ENCODE measurements at places on chromosomes 6 and 20. TPM values are rescaled to one million over a fixed set of nuclear protein-coding genes. Genes with fewer than 3 reads are reported as not detected.

DNA sequence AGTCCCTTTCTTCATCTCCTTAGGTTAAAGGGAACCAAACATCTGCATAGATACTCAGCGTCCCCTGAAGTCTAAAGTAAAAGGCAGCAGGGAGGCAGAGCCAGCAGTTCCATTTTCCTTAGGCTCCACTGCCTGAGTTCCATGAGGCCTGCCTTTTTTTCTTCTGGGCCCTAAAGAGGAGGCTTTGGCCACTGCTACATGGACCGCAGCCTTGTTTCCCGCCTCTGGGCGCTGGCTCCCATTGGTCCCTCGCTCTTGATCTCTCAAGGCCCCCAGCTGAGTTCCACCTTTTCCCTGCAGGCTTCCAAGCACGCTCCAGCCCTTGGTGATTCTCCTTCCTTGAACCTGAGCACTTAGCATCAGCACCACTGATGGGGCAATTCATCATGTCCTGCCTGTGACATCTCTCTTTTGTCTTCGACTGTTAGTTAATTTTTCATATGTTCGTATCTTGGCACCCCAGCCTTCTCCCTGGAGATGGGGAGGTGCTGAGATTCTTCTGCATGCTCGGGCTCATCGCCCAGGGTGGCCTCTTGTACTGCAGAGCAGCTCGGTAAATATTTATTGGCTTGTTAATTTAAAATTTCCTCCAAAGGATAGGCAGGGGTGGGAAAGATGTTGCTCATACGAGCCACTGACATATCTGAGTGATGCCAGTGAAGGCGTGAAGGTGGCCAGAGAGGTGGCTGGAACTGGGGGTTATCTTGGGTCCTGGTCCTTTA lies 3.4 kb downstream of the MLN start:
- DNase-seq: no peak

DNA sequence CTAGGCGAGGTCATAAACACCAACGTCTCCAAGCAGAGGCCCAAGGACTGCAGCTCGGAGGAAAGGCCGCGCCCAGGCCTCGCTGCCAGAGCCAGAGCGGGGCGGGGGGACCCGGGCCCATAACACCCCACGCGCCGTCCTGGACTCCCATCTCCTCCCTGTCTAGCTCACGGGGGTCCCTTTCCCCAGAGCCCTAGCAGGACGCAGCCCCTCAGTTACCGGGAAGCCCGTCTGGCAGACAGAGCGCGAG lies 44.9 kb downstream of the MDFI start:
- no peak for DNase-seq

DNA sequence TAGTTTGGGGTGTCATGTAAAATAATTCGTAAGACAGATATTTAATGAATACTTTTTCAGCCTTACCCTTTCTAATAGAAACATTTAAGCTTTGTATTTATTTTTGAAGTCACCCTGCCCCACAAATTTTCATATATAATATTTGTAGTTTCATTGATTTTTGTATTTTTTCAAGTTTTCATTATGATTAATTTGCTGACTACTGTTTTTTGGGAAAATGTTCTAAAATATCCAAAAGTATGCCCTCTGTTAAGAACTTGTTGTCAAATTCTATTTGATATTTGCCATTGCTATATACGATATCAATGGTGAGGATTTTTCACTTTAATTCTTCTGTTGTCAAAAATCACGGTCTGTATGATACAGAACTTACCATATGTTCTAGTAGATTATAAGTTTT lies 793.9 kb upstream of the CITED2 start:
- no peak for DNase-seq

GRCh38 chr6:157269261-157269794 lies 54.0 kb downstream of the TMEM242 start:
- peak; percentile 56 for DNase-seq

DNA sequence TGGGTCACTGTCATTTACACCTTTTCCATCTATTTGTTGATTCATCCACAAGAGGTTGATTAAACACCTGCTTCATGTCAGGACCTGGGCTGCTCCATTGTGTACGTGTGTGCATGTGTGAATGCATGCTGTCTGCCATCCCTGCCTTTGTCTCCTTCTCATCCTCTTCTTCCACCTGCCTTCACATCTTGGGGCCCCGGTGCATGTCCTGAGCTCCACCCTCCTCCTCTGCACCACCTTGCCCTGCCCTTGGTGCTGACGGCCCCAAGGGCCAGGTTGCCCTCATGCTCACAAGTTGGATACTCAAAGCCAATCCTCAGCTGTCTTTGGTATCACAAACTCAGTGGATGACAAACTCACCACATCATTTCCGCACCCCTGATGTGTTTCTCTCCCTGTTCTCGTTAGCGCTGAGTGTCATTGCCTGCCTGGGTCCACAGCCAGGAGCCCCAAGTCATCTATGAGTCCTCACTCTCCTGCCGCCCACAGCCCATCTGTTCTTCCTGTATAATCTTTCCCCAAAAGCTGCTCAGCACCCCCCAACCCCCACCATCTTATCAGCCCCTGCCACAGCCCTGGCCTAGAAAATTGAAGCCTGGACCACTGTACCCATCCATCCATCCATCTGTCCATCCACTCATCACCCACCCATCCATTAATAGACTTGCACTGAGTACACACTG lies 85.0 kb downstream of the SRC start:
- no peak for DNase-seq

DNA sequence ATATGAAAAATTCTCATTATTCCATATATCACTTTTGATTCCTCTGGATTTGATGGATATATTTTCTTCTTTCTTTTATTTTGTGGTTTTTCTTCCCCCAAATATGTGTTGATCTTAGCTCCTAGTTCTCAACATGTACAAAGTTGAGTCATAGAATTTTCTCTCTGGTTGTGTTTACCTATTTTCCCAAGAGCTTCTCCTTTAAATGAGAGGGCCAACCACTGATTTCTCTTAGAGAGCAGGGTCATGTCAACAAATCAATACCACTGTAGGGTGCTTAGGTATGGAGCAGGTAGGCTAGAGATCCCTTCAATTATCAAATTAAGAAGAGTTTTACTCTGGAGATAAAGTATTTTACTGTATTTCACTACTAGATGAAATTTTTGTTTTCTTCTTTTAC lies 145.7 kb downstream of the BMP5 start:
- no peak for DNase-seq

DNA sequence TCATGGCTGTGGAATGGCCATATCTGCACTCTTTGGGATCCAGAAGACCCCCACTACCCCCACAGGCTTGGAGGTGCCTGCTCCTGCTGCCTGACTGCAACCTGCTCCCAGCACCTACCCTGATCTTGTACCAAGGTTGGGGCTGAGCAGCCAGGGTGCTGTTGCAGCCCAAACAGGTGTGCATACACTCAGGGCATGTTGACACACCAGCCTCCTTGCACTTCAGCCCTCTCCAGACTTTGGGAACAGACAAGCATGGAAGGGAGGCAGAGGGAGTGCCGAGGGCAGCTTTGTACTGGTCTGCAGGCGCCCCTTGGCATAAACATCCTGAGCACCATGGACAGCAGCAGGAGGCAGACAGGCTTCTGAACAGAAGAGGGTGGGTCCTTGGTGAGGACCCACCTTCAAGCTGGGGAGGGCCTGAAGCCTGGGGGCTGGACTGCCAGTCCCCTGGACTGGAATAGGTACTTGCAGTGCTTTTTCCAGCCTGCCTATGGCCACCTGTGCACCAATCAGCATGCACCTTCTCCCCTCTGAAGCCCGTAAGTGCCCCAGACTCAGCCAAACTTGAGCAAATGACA lies 1675.8 kb downstream of the HACE1 start:
- DNase-seq: peak; percentile 4

The TSBP1 gene
- not detected for total RNA-seq

- DNase-seq: no peak
Observed at GRCh38 chr6:166167801-166168615, at the start of gene TBXT. TSS of gene TBXT (minus strand) at chr6:166167851. CDS start at chr6:166167591, 260 bp downstream.

GRCh38 chr6:169140986-169141495 lies 112.6 kb downstream of the THBS2 start:
- DNase-seq: no peak

The SLC17A3 gene
- total RNA-seq: not detected

The ADGRF4 gene
- 0.28 TPM for total RNA-seq

DNA sequence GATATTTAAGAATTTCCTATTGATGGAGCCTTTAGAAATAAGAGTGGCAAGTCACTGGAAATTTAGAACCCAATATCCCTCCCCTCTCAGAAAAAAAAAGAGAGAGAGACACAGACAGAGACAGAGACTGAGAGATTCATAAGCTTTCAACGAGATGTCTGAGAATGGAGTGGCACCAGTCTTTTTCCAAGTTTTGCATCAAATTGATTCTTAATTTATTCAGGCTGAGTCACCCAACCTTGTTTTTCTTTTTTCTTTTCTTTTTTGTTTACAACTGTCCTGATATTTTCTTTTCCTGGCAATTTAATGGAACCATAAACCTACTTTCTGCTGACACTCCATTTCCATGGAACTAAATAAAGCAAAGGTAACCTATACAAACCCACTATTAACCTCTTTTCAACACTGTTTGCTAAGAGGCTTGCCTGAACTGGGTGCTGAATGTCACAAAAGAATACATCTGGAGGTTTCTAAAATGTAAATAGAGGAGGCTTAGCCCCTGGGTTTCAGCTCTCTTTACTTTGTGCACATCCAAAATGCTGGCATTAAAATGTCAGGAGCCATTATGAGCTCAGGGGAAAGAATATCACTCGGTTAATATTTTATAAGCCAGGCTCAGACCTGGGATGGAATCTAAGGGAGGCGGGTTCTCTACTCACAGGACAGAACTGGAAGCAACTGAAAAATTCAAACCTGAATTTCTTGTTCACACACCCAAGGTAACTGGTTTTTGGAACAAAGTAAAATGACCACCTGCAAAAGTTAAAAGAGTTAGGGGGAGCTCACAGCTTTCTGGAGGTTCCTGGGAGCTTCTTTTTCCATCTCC lies 100.8 kb downstream of the BFSP1 start:
- DNase-seq: no peak

GRCh38 chr6:169370054-169370453 lies 116.4 kb upstream of the THBS2 start:
- no peak for DNase-seq

GRCh38 chr6:14865531-14866100 lies 380.3 kb upstream of the JARID2 start:
- DNase-seq: peak; percentile 51

The LY6G6D gene
- total RNA-seq: not detected

GRCh38 chr6:166488076-166488685 lies 98.3 kb downstream of the RAMACL start:
- DNase-seq: peak; percentile 83

DNA sequence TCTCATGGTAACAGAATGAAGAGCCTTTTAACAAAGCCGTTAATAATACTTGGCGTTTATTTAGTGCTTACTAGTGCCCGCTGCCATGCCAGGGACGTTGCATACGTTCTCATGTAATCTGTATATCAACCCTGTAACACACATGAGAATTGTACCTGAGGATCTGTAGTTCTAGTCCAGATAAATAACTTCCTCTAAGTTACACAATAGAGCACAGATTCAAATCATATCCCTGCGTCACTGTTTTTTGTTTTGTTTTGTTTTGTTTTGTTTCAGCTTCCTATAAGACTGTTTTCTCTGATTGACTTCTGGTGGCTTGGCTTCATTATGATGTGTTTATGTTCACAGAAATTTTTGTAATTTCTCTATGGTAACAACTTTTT lies 553 bp downstream of the ZSCAN16 start:
- no peak for DNase-seq

The NUP43 gene
- total RNA-seq: 30.2 TPM

DNA sequence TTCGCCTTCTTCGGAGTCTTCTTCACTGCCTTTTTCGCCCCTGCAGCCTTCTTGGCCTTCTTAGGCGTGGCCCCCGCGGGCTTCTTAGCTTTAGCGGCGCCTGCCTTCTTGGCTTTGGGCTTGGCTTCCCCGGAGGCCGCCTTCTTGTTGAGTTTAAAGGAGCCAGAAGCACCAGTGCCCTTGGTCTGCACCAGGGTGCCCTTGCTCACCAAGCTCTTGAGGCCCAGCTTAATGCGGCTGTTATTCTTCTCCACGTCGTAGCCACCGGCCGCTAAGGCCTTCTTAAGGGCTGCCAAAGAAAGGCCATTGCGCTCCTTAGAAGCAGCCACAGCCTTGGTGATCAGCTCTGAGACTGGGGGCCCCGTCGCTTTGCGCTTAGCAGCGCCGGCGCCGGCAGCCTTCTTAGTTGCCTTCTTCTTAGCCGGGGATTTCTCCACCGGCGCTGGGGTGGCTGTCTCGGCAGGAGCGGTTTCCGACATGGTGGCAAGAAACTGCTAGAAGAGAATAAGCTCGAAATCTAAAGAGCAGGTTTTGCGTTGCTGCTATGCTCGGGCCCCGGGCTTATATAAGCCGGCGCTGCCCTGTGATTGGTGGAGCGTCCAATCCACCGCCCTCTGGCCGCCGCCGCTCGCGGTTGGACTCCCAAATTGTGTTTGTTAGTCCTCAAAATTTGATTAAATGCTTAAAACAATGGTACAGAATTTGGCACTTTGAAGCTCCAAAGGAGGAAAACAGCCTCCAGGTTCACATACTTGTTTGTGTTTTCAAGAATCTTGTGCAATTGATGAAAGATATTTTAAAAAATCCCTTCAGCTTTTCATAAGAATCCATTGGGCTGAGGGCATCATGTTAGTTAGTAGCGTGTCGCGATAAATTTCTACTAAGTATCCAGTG lies 44.9 kb downstream of the OR2B2 start:
- peak; percentile 94 for DNase-seq

- no peak for DNase-seq
Observed at GRCh38 chr6:42210551-42210950, 7.1 kb downstream of the MRPS10 start.

DNA sequence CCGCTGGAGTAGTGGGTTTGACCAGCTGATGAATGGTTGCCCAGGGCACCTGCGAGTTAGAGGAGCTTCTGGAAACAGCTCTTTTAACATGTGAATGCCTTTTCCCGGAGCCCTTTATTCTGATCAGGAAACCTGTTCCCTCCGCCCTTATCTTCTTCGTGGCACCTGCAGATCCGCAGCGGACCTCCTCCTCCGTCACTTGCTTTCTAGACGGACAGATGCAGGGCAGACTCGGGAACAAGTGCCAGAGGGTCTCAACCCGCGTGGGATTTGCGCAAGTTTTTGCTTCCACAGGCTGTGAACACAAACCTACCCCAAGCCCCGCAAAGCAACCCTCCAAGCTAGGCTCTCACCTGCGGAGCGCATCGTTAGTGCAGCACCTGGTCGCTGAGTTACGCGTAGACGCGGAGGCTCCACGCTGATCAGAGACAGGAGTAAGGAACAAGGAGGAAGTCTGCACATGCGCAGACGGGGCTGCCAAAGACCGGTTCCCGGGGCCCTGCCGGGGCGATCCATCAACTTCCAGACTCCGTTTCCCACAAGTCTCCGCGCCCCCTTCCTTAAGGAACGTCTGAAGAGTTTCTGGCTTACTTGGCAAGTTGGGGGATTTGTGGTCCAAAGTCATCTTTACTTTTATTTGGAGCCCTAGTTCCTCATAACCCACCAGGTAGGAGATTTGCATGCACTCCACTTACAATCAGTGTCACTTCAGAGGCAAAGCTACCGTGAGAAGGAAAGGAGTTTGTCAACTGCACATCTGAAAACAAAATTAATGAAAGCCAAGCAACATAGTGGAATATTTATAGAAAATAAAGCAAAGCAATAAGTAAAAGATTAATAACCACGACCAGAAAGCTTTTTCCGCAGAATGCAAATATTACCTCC lies 52.7 kb upstream of the ELMO2 start:
- DNase-seq: peak; percentile 68
